ENCODE measurements at places on chromosomes 16 and 17.

DNA sequence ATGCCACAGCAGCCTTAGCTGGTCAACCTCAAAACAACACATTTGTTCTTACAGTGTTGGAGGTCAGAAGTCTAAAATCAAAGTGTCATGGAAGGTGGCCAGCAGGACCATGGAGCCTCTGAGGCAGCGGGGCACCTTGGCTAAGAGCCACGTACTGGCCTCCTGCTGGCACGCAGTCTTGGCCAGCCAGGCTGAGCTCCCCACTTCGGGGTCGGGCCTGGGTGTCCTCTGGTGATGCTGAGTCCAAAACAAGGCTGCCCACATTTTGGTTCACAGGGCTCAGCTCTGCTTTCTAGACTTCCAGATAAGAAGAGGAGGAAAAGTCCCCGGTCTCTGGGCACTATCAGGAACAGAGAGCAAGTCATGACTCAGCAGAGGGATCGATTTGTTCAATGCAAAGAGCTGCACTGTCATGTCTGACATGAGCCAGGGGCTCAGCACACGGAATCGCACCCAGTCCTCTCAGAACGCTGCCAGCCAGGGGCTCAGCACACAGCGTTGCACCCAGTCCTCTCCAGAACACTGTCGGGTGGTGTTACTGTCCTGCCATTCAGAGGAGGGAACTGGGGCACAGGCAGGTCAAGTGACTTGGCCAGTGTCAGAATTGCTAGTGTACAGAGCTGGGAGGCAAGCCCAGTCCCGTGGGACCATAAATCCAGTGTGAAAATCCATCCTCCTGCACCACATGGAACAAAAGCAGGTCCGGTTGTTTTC, 2.5 kb downstream of the LGALS9 start:
- no peak for DNase-seq

GRCh38 chr16:12236589-12236988, 260.1 kb downstream of the SNX29 start:
- DNase-seq, result no peak

GRCh38 chr17:33603789-33604188, 310.7 kb upstream of the ASIC2 start:
- DNase-seq, result no peak

GRCh38 chr16:57614536-57614935, 13.9 kb upstream of the ADGRG1 start:
- no peak for DNase-seq

- no peak for DNase-seq
Observed at GRCh38 chr16:88681084-88681680, 5.1 kb downstream of the SNAI3 start.
